ENCODE measurements at places on chromosomes 6 and 20.

- DNase-seq, result no peak
Observed at GRCh38 chr6:74654296-74654695, 551.6 kb downstream of the COL12A1 start.

DNA sequence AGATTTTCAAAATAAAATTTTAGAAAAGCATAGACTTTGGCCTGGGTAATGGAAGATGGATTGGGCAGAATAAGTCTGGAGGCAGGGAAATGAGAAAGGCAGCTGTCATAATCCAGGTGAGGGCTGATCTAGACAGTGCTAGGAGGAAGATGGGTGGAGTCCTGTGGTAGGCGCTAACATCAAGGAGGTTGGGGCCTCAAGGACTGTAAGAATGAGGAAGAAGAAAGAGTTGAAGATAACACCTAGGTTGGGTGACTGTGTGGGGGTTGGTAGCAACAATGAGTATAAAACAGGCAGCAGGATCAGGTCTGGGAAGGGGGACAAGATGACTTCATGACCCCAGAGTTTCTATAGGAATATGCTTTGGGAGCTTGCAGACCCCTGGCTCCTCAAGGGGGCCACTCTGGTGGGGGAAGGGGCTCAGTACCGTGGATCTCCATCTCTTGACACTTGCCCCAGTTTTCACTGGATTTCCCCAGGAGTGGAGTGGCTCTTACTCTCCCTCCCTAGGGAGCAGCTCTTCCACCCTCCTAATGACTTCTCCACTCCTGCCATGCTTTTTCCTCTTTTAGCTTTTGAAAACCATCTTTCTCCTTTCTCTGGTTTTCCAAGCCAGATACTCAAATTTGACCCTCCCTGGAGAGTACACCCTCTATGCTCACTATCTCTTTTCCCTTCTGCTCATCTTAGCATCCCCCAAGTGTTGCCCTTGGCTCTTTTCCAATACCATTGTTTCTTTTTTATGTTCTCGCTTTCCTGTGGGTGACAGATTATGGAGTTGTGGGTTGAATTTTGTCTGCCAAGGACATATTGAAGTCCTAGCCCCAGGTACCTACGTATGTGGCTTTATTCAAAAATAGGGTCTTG lies 14.8 kb downstream of the TRIM31 start:
- DNase-seq, result no peak

GRCh38 chr20:50348096-50348495 lies 157.5 kb downstream of the CEBPB start:
- DNase-seq, result no peak

DNA sequence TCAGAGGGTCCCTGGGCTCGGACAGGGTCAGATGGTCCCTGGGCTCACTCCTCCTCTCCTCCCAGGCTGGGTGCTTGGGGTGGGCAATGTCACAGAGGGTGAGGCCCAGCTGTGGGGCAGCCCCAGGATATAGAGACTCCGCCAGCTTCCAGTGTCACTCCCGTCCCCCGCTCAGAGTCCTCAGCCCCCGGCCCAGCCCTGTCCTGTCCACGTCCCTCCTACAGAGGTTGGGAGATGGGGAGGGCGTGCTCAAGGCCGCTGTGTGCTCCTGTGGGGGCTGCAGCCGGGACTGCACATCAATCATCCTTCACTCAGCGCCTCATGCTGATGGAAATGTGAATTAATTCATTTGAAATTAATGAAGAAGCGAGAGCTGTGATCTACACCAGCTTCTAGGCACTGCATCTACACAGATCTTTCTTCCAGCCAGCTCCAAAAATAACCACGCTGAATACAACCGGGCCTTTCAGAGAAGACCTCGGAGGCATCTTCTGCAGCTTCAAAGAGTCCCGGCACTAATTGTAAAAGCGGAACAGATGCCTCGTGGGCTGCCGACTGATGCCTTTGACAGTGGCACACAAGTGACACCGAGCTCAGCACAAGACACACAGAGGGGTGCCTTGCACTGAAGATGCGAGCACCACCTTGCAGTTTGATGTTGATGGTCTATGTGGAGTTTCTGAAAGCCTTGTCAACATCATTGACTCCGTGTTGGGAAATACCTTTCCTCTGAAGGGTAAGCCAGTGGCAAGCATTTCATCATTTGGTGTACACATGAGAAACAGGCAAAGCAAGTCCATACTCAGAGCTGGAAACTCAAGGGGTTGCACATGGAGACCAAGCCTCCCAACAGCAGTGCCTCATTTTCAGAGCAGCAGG lies 39.3 kb downstream of the DACT2 start:
- no peak for DNase-seq

DNA sequence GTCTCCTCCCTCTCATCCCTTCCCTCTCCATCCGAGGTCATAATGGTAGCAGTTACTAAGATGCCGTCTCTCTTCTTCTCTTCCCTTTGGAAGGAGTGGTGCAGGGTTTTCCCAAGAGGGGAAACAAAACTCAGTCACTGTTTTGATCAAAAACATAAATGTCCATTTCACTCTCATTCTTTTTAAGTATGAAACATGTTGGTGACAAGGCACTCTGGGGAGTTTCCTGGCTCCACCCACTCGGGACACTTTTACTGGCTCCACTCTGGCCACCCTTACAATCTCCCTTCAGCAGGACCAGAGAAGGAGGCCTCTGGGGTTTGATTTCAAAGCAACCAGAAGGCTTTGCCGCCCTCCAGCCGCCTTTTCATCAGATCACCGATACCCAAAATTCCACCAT lies 57.0 kb downstream of the FGD2 start:
- DNase-seq, result no peak

All from DMS153 (cell line).